ENCODE measurements at places on chromosomes 3 and 15. TPM values are rescaled to one million over a fixed set of nuclear protein-coding genes. Genes with fewer than 3 reads are reported as not detected.

The SYNM gene
- 7.2 TPM for polyA plus RNA-seq

The GOLGA6B gene
- polyA plus RNA-seq = not detected

The RPP25 gene
- polyA plus RNA-seq = 4.5 TPM

The TIPARP gene
- 5.2 TPM for polyA plus RNA-seq

The FAM81A gene
- polyA plus RNA-seq = 4.5 TPM

The CLCN2 gene
- polyA plus RNA-seq = 14.0 TPM

The MYZAP gene
- 0.16 TPM for polyA plus RNA-seq

The PRSS50 gene
- not detected for polyA plus RNA-seq

The TRIM42 gene
- polyA plus RNA-seq = not detected

The GOLGA6L22 gene
- not detected for polyA plus RNA-seq

The DCLK3 gene
- polyA plus RNA-seq = 1.5 TPM

The CPLX3 gene
- polyA plus RNA-seq = 0.27 TPM

The NTRK3 gene
- 42.3 TPM for polyA plus RNA-seq

The RASL12 gene
- polyA plus RNA-seq = not detected

The INSYN1 gene
- polyA plus RNA-seq = 21.3 TPM

The NR2C2 gene
- polyA plus RNA-seq = 40.4 TPM

The CCDC71 gene
- 14.8 TPM for polyA plus RNA-seq

The GXYLT2 gene
- polyA plus RNA-seq = 0.16 TPM

The SKOR1 gene
- 0.81 TPM for polyA plus RNA-seq

The CGNL1 gene
- not detected for polyA plus RNA-seq

The MESP2 gene
- not detected for polyA plus RNA-seq

The AQR gene
- 22.4 TPM for polyA plus RNA-seq

The PTPRG gene
- 31.3 TPM for polyA plus RNA-seq

The MAP6D1 gene
- polyA plus RNA-seq = 2.8 TPM

The GPR149 gene
- 10.7 TPM for polyA plus RNA-seq

The SNTN gene
- not detected for polyA plus RNA-seq

The TSC22D2 gene
- polyA plus RNA-seq = 15.3 TPM

The RARRES1 gene
- polyA plus RNA-seq = not detected

The GCSAM gene
- not detected for polyA plus RNA-seq

The EFCC1 gene
- not detected for polyA plus RNA-seq

The SLC12A1 gene
- polyA plus RNA-seq = 0.67 TPM

The VILL gene
- 0.14 TPM for polyA plus RNA-seq

The C3orf22 gene
- polyA plus RNA-seq = not detected

The CD200R1 gene
- 0.72 TPM for polyA plus RNA-seq

The BCHE gene
- 2.0 TPM for polyA plus RNA-seq

Data from neural cell (in vitro differentiated cells).